ENCODE measurements at places on chromosomes 5 and 9.

GRCh38 chr5:180652346-180652745 lies 2.9 kb upstream of the FLT4 start:
- DNase-seq: no peak

- DNase-seq: no peak
These were observed 2006.1 kb upstream of the WWC1 start for GRCh38 chr5:166285361-166285760.

DNA sequence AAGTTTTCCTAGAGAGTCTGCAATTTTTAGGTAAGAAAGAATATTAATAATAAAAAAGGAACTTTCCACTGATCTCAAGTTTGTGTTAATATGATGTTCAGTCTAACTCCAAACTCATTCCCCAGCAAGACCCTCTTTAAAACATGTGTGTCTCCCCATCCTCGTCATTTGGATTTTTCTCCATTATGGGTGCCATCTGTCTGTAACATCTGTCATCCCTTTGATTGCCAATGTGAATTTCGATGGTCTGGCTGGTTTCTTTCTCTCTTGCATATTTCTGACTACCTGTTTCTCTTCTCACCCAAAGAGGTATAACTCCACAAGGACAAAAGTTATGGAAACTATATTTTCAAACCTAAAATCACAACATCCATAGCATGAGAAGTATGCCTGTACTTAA lies 4.4 kb downstream of the TAS2R1 start:
- DNase-seq: no peak

DNA sequence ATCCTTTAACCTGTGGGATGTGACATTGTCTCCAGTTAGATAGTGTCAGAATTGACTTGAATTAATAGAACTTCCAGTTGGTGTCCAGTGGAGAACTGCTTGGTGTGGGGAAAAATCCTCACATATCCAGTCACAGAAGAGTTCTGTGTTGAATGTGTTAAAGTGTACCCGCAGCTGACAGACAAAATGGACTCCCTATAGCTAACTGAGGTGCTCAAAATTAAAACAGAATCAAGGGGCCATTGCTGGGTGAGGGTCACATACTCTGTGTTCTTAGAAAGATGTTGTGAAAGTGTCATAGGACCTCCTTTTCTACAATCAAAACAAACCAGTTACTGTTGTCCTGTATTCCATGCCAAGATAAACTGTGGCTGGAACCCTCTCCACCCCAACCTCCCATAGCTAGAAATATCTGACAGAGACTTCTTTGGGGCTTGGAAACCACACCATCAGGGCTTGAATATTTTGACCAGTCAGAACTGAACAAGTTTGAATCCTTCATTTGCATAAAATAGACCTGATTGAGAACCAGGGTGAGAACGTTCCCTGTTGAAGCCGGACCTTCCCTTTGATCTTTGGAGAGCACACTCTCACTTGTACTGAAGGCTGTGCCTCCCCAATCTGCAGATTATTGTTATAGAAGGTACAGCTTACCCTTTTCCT lies 164.0 kb upstream of the ZNF608 start:
- no peak for DNase-seq

GRCh38 chr9:111514967-111515366 lies 10.0 kb upstream of the ZNF483 start:
- no peak for DNase-seq

DNA sequence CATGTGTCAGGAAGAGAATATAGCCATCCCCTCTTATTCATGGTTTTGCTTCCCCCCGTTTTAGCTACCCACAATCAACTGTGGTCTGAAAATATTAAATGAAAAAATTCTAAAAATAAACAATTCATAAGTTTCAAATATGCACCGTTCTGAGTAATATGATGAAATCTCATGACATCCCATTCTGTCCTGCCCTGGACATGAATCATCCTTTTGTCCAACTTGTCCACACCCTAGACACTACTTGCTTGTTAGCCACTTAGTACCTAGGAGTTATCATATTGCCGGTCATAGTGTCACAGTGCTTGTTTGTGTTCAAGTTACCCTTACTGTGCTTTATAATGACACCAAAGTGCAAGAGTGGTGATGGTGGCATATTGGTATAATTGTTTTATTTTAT lies 113.5 kb downstream of the CAAP1 start:
- DNase-seq: no peak

DNA sequence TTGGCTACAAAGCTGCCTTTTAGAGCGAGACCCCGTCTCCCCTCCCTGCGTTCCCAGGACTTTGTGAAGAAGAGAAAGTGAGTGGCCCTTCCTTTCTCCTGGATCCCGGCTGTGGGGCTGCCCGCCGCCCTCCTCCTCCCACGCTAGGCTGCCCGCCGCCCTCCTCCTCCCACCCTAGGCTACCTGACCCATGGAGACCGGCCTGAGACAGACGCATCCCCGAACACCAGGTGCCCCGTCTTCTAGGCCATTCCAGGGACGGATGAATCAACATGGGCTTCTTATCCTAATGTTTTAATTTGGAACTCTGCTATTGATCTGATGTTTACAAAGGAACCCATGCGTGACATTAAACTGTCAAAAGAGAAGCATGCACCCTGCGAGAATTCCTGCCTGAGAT lies 117.3 kb upstream of the LPCAT1 start:
- no peak for DNase-seq

GRCh38 chr5:169826618-169827017 lies 153.7 kb downstream of the INSYN2B start:
- peak; percentile 13 for DNase-seq

DNA sequence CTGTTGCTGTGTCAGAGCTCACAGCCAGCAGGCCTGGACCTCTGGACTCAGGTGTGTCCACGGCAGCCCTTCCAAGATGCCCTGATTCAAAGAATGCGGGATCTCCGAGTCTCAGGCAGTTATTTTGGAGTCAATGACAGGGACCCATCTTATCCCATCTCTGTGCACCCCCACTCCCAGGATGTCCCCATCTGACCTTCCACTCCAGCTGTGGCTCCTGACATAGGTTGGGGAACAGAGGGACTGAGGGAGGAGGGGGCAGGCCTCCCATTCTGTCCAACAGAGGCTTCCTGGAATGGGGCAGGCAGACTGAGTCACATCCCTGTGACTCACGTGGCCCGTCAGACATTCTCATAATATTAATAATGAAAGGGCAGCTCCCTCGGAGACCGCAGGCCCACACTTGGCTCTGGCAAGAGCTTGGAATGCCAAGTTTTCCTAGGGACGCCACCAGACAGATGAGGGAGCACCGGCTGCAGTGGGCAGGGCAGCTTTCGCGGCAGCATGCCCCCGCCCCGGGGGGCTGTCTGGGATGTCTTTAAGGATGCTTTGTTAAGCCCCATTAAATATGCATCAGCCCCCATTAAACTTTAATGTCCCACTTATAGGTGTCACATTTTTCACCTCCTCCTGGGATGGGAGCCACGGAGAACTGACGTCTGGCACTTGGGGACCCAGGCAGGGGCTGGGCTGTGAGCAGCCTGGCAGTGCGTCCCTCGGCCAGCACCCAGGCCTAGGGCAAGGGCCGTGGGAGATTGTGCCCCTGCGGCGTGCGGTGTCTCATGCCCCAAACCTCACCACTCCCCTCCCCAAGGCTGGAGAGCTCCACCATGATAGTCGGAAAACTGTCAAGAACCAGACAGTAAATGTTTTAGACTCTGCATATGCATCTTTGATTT lies 23.6 kb upstream of the FIBCD1 start:
- DNase-seq: peak; percentile 98

- DNase-seq: no peak
These were observed 209.2 kb upstream of the IRX4 start for GRCh38 chr5:2091921-2092320.

GRCh38 chr5:154220625-154221024 lies 30.1 kb downstream of the GALNT10 start:
- peak; percentile 50 for DNase-seq

DNA sequence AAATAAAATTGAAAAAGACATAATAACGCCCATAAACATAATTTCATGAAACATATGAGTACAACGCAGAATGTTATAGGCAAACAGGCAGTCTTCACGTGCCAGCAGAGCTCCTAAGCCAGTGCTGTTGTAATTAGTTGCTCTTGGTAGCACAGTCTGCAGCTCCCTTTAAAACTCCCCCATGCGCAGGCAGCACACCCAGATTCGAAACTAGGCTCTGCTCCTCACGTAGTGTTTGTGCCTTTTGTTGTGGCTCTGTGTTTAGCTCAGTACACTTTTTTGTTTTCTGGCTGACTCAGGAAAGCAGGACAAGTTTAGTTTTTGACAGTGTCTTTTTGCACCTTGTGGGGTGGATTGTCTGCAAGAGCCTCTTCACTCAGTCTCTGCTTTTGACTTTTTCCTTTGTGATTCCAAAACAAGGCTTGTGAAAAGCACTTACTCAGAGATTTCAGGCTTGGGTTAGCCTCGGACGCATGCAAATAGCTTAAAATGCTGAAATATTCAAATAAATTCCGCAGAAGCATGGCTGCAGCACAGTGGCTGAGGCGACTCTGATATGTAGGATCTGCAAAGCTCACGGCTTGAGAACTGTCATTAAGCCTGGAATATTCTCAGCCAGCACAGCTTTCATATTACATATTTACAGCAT lies 113.6 kb downstream of the IRX1 start:
- DNase-seq: no peak

DNA sequence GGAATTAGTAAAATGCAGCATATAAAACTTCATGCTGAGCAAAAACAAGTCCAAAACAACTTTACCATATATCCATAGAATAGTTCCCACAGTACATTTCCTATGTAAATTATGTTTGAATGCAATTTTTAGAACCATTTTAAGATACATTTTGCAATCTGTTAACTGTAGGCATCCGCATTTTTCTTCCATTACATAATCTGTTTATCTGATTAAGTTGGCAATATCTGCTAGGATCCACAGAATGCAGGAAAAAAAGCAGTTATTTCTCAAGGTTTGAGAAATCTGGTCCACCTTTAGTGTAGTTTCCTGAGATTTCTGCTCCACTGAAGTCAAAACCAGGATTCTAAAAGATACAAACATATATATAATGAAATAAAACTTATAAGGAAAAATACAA lies 6.2 kb downstream of the NUDCD2 start:
- no peak for DNase-seq

DNA sequence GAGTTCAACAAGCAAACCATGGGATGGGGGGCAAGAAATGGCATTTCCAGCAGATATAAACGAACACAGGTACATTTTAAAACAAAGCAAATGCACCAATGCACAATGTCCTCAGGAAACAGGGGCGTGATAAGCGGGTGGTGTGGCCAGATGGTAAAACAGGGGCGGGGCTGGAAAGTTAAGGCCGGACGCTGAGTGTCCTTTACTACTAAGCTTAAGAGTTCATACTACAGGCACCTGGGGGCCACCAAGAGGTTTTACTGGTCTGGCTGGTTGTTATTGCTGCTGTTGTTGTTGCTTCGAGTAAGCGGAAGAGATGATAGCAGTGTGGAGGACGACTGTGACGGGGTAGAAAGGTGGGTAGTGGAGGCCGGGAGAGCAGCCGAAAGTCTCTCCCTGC lies 99.8 kb downstream of the ATPSCKMT start:
- DNase-seq: no peak

- DNase-seq: no peak
These were observed 16.5 kb downstream of the TMEM268 start for GRCh38 chr9:114627553-114627952.

DNA sequence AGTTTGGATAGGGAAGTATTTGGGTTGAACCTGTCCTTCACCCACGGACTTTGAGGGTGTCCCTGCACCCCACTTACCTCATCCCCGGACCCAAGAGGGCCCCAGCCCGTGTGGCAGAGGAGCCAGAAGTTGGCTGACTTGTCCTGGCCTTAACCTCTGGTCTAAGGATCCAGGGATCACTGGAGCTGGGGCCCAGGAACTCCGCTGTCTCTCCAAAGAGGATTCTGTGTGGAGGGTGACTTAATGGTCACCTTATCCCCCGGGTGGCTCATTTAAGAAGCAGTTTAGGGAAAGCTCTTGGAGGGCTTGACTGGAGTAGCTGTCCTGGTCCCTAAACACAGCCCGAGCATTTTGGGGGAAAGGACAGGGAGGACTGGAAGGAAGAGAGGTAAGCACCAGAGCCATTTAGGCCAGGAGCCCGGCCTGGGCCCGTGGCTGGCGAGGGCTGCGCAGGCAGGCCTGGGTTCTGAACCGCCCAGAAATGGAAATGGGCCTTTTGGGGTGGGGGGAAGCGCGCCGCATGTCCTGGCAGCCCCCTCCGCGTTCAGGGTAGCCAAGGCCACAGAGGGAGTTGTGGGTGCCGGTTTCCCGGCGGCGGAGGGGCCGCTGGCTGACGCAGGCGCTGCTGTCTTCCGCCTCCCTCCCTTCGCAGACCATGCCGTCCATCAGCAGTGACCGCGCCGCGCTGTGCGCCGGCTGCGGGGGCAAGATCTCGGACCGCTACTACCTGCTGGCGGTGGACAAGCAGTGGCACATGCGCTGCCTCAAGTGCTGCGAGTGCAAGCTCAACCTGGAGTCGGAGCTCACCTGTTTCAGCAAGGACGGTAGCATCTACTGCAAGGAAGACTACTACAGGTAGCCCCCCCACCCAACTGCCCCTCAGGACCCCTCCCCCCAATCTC lies 2.0 kb downstream of the LHX2 start:
- no peak for DNase-seq

Measured in AG08396 (cell line).